Activated T-cell treated with anti-CD3 and anti-CD28 coated beads, Interleukin-2, amount 50 U/mL, for 24 hours (primary cell): ENCODE measurements at places on chromosomes 13 and 19.

DNA sequence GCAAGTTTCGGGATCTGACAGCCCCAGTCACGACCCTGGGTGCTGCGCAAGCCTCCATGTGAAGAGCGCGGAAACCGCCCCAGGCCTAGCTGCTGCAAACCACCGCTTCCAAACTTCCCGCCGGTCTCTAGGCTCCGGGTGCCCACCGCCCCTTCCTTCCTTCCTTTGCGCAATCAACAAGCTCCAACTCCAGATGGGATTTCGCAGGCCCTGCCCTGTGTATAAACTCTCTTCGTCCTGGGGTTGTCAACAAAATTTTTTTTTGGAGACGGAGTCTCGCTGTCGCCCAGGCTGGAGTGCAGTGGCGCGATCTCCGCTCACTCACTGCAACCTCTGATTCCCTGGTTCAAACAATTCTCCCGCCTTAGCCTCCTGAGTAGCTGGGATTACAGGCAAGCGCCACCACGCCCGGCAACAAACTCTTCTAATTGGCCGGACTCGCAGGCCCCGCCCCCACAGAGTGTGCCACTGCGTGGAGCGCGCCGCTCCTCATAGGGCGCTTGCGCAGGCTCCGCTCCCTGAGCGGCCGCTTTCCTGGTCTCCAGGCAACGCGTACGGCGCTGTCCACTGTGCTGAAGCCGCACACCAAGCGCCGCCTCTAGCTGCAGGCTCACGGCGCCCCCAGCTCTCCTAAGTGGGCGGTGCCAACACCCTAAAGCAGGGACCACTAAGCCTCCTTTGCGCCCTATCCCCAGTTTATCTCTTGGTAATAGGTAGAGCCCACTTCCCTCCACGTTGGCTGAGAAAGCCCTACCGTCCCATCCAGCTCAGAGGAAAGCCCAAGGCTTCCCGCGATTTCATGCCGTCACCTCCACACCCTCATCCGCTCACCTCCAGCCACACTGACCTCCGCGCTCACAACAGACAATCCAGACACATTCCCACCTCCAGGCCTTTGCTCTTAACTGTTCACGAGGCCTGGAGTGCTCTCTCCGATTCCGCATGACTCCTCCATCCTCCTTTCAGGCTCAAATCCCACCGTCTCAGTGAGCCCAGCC is 5.5 kb upstream of the QTRT1 start:
- H3K36me3 ChIP-seq: peaks cover 22% of the 10 kb centered on the region
- H3K27me3 ChIP-seq: peaks cover 12% of the 10 kb centered on the region
- peaks cover 20% of the 10 kb centered on the region for H3K4me1 ChIP-seq
- H3K4me3 ChIP-seq: peak overlapping the region; percentile 68

DNA sequence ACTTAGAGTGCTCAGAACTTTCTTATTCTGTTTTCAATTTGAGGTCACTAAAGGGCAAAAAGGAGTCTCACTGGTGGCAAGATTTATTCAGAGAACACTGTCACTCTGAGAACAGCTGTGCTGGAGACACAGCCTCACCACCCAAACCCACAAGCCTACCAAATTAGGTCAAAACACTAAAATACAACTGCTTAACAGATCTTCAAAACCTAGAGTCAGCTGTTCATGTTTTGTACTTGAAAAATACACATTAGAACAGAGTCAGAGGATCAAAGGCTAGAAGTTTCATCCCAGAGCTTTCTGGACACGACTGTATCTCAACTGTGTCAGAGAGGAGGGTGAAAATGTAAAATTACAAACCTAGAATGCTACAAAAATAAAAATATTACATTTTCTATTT is 89.3 kb downstream of the MIPEP start:
- H3K36me3 ChIP-seq: peaks cover 55% of the 10 kb centered on the region
- no peak overlapping the region for H3K27ac ChIP-seq
- H3K4me3 ChIP-seq: no peak overlapping the region

- peaks cover 5% of the 10 kb centered on the region for H3K36me3 ChIP-seq
- H3K27ac ChIP-seq: no peak overlapping the region
- no peak for DNase-seq
- peaks cover 6% of the 10 kb centered on the region for H3K27me3 ChIP-seq
- H3K4me3 ChIP-seq: no peak overlapping the region
Observed at GRCh38 chr19:1177322-1178114, 3.5 kb upstream of the SBNO2 start.

GRCh38 chr13:41004875-41005693 is 14.0 kb downstream of the ELF1 start:
- H3K36me3 ChIP-seq: peaks cover 31% of the 10 kb centered on the region
- peak overlapping the region; percentile 65 for H3K4me3 ChIP-seq

DNA sequence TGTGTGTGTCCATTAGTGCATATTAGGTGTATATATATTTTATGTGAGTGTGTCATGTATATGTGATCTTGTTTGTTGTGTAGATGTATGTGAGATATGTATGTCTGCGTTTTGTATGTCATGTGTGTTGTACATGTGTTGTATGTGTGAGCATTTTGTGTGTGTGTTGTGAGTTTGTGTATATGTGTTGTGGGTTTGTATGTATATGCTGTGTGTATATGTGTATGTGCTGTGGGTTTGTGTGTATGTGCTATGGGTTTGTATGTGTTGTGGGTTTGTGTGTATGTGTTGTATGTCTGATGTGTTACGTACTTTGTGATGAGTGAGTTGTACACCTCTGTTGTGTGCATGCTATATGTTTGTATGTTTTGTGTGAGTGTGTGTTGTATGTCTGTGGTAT is 8.1 kb downstream of the CEACAM20 start:
- H3K4me3 ChIP-seq: no peak overlapping the region
- H3K27me3 ChIP-seq: peaks cover 3% of the 10 kb centered on the region
- no peaks in the 10 kb centered on the region for H3K4me1 ChIP-seq
- no peak overlapping the region for H3K27ac ChIP-seq
- DNase-seq: no peak
- H3K36me3 ChIP-seq: no peaks in the 10 kb centered on the region

- no peak overlapping the region for H3K4me3 ChIP-seq
- no peaks in the 10 kb centered on the region for H3K4me1 ChIP-seq
- DNase-seq: no peak
- no peaks in the 10 kb centered on the region for H3K36me3 ChIP-seq
- H3K27ac ChIP-seq: no peak overlapping the region
Observed at GRCh38 chr13:92260363-92260762, 861.9 kb downstream of the GPC5 start.

DNA sequence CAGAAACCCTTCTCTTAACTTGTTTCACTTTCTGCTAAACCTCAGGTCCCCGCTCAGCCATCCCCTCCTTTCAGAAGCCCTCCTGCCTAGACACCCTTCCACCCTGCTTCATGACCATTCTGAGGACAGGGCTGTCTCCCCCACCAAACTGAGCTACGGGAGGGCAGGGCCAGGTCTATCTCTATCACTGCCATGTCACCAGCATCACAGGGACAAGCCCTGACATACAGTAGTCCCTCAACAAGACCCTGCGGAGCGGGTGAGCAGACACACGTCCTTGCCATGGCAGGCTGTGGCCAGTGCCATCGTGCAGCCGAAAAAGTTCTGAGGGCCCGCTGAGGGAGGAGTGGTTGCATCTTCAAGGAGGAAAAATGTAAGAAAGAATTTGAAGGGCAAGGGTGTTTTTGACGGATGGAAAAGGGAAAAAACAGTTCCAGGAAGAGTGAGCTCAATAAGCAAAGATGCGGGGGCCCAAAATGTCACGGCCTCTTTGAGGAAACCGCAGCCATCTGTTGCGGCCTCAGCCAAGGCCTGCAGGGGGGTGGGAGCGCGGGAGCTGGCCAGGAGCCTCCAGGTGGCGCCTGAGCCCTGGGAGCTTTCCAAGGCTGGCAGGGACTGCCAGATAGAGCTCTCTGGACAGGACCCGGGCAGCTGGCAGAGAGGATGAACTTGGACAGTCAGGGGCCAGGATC is 8.1 kb downstream of the PTGIR start:
- peak; percentile 68 for DNase-seq
- peak overlapping the region; percentile 69 for H3K4me3 ChIP-seq
- no peaks in the 10 kb centered on the region for H3K27me3 ChIP-seq
- H3K27ac ChIP-seq: peak overlapping the region; percentile 92
- H3K4me1 ChIP-seq: peaks cover 76% of the 10 kb centered on the region

- H3K4me1 ChIP-seq: peaks cover 50% of the 10 kb centered on the region
- H3K27me3 ChIP-seq: no peaks in the 10 kb centered on the region
- no peak for DNase-seq
- peaks cover 4% of the 10 kb centered on the region for H3K36me3 ChIP-seq
Observed at GRCh38 chr19:6680141-6680540, 10.2 kb upstream of the TNFSF14 start.

GRCh38 chr19:44718441-44719261 is 19.7 kb downstream of the CEACAM16 start:
- no peak overlapping the region for H3K4me3 ChIP-seq
- DNase-seq: no peak
- no peak overlapping the region for H3K27ac ChIP-seq
- H3K36me3 ChIP-seq: no peaks in the 10 kb centered on the region

GRCh38 chr19:50328224-50328872 is 829 bp downstream of the KCNC3 start:
- peaks cover 69% of the 10 kb centered on the region for H3K27me3 ChIP-seq
- peaks cover 52% of the 10 kb centered on the region for H3K4me1 ChIP-seq
- H3K36me3 ChIP-seq: peaks cover 5% of the 10 kb centered on the region

DNA sequence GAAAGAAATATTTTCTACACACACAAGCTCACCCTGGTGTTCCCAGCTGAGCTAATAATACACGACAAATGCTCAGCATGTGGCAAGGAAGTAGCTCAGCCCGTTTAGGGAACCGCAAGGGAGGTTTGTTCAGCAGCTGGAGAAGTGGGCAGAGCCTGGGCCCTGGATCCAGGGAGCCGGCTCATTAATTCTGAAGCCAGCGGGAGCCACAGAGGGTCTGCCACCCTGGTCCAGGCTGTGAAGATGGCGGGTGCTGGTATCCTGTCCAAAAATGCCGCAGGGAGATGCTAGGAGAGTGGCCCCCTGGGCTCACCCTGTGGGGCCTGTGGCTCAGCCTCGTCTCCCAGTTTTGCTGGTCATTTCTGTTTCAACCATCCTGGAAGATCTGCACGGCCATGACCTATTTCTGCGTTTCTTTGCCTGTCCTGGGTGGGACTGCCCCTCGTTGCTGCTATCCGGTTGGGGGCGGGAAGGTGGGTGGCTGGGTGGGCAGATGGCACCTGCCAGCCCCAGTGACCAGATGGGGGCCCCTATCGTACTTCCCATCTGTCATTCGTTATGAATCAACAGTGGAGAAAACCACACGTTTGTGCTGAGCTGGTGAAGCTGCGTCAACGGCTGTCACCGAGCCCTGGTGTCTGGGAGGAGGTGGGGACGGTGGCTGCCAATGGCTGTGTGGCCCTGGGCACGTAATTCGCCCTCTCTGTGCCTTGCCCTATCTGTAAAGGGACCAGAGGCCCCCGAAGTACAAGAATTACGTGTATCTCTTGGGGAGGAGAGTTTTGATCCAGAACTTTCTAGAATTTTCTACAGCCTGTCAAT is 2.7 kb upstream of the GNA15 start:
- peaks cover 36% of the 10 kb centered on the region for H3K4me1 ChIP-seq
- H3K4me3 ChIP-seq: peak overlapping the region; percentile 53
- peak overlapping the region; percentile 90 for H3K27ac ChIP-seq
- H3K36me3 ChIP-seq: no peaks in the 10 kb centered on the region

DNA sequence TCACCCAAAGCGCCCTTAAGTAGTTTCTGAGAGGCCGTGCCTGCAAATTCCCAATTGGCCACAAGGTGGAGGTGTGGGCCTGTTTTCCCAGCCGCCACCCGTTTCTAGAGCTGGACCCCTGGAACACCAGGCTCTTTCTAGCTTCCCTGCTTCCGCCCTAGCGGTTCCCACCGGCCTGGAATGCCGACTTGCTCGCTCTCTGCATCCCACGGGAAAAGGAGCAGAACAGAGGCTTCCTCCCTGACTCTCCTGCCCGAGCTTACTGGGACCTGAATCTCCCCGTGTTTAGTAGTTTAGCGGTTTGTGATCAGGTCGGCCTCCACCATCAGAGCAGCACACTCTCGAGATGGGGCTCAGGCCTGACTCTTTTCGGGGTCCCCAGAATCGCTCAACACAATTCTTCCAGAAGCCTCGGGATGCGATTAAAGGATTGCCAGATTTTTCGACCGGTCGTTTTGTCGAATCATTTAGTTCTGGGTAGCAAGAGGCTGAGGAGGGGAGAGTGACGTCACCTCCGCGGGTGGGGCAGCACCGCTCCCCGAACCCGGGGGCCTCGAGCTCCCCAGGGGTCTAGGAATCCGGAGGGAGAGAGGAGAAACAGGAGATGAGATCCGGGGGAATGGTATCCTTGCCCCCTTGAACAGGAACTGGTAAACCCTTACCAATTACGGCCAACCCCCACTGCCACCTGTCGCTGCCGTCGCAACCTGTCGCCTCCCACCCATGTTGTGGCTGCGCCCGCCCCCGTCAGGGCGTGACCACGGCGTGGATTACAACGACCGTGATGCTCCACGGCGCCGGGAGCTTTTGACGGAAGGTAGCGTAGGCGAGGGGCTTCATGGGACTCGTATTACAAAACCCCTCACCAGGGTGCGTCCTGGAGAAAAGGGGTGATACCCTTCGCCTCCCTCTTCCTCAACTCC is 8.0 kb downstream of the NAPSA start:
- H3K36me3 ChIP-seq: peaks cover 42% of the 10 kb centered on the region
- no peaks in the 10 kb centered on the region for H3K27me3 ChIP-seq
- H3K4me3 ChIP-seq: peak overlapping the region; percentile 82
- peak; percentile 92 for DNase-seq
- H3K4me1 ChIP-seq: peaks cover 54% of the 10 kb centered on the region

DNA sequence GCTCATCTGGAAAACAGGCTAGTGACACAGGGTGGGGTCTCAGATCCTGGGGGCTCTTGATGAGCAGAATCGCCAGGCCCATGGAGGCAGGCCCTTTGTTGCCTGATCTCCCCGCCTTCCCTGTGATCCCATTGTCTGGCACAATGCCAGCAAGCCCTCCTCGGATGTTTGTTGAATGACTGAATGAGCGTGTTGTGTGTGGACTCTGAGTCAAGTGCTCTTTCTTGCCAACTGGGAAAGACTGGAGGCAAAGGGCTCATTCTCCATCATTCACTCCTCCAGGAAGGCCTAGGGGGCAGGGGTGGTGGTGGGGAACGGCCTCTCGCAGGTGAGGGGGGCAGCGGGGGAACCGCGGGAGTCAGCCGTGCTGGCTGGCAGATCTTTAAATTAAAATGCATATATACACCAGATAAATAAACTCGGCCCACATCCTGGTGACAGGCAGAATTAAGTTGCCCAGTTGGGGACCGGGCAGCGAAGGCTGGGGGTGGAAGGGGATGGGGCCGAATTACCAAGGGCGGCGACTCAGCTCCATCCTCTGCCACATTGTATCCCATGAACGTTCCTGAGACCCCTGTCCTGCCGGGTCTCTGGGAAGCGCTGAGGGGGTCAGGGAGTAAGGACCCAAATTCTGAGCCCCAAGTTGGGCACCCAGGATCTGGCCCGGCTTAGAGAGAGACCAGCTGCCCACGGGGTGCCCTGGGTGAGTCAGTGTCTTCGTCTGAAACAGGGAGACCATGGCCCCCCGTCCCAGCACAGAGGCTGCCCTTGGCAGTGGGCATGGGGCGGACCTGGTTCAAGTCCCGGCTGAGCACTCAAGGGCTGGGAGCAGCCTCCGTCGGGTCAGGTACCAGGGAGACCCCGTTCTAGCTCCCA is 24.5 kb downstream of the EFNA2 start:
- H3K4me1 ChIP-seq: no peaks in the 10 kb centered on the region
- peaks cover 13% of the 10 kb centered on the region for H3K27me3 ChIP-seq
- no peaks in the 10 kb centered on the region for H3K36me3 ChIP-seq

GRCh38 chr19:6556480-6557195 is 25.8 kb downstream of the TNFSF9 start:
- H3K36me3 ChIP-seq: no peaks in the 10 kb centered on the region
- H3K27me3 ChIP-seq: peaks cover under 1% of the 10 kb centered on the region
- DNase-seq: no peak

GRCh38 chr19:35549174-35549788 is 3.9 kb downstream of the TMEM147 start:
- DNase-seq: peak; percentile 62
- peaks cover 38% of the 10 kb centered on the region for H3K4me1 ChIP-seq
- H3K4me3 ChIP-seq: no peak overlapping the region
- H3K36me3 ChIP-seq: peaks cover 59% of the 10 kb centered on the region
- no peak overlapping the region for H3K27ac ChIP-seq
